Hair follicular keratinocyte (primary cell): ENCODE measurements at places on chromosomes 16 and 17. TPM values are rescaled to one million over a fixed set of nuclear protein-coding genes. Genes with fewer than 3 reads are reported as not detected.

CCL3 gene
- not detected in 2 replicates for total RNA-seq

TMC8 gene
- total RNA-seq: 0.08 TPM in 1 of 2 replicates, not detected in the other

ESRP2 gene
- total RNA-seq: 15.7 and 24.9 TPM in 2 replicates

KRTAP9-8 gene
- total RNA-seq: not detected in 2 replicates

MRPL12 gene
- 82.5 and 175 TPM in 2 replicates for total RNA-seq

CHRNE gene
- total RNA-seq: not detected in 2 replicates

KDM6B gene
- 2.1 and 3.9 TPM in 2 replicates for total RNA-seq

PRKCB gene
- total RNA-seq: not detected in 2 replicates

PLA2G10 gene
- 0.23 TPM in 1 of 2 replicates, not detected in the other for total RNA-seq

NECAB2 gene
- total RNA-seq: not detected in 2 replicates

GP1BA gene
- not detected in 2 replicates for total RNA-seq

SSTR5 gene
- total RNA-seq: not detected in 2 replicates

FOXF1 gene
- total RNA-seq: not detected in 2 replicates

PERCC1 gene
- 0.16 TPM in 1 of 2 replicates, not detected in the other for total RNA-seq

HIC1 gene
- total RNA-seq: 3.3 and 3.7 TPM in 2 replicates

KRTAP3-2 gene
- not detected in 2 replicates for total RNA-seq

MPO gene
- total RNA-seq: not detected in 2 replicates

CSH1 gene
- total RNA-seq: 0.08 TPM in 1 of 2 replicates, not detected in the other

PTGES3L gene
- total RNA-seq: 0.19 TPM in 1 of 2 replicates, not detected in the other

NHLRC4 gene
- total RNA-seq: 0.11 and 0.16 TPM in 2 replicates

HOXB6 gene
- total RNA-seq: 0.08 TPM in 1 of 2 replicates, not detected in the other

C17orf100 gene
- 0.23 and 0.38 TPM in 2 replicates for total RNA-seq
